ENCODE measurements at places on chromosomes 7 and 10.

GRCh38 chr7:29216128-29216527, 21.6 kb downstream of the CHN2 start:
- no peak for DNase-seq

DNA sequence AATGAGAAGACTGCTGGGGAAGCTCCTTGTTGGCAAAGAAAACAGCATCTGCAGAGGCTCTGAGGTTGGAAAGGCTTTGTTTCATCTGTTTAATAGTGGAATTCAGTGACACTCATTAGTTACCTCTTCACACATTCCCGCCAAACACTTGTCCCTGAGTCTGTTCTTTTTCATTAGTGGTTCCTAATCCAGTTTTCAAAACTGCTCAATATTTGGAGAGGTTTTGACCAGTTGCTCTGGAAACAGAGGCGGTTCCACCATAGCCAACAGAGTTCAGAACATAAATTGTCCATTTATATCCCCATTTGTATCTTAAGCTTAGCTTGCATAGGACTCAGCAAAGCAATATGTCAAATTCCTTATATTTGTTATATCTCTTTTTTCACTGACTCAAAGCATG, 754.6 kb downstream of the AUTS2 start:
- DNase-seq: no peak

- no peak for DNase-seq
Observed at GRCh38 chr7:157477550-157478212, 140.9 kb downstream of the DNAJB6 start.

DNA sequence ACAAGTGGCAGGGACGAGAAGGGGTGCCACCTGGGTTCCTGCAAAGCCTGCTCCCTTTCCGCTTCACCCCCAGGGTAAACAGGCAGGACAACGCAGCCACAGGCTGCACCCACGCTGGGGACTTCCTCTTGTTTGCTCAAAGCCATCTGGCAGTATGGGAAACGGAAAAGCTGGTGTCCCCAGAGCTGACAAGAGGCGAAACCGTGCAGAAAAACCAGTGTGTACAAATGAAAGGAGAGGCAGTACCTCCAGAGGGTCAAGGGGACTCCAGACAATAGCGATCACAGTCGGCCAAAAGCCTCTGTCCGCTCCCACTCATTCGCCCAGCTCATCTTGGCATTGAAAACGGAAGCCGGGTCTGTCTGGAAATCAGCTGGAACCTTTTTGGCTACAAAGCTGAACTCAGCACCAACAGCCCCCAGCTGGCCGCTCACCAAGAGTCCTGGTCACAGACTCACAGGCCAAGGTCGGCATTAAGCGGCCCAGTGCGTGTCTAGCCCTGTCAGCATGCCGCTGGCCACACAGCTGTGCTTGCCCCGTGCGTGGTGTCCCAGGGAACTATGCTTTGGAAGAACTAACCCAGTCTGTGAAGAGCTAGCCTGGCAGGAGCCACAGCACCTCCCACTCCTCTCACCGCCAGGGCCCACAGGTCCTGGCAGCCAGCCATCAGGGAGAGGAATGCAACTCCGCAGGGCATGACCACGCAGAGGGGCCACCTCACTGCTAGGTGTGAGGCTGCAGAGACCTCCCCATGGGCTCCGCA, 10.4 kb downstream of the TNS3 start:
- DNase-seq: no peak

DNA sequence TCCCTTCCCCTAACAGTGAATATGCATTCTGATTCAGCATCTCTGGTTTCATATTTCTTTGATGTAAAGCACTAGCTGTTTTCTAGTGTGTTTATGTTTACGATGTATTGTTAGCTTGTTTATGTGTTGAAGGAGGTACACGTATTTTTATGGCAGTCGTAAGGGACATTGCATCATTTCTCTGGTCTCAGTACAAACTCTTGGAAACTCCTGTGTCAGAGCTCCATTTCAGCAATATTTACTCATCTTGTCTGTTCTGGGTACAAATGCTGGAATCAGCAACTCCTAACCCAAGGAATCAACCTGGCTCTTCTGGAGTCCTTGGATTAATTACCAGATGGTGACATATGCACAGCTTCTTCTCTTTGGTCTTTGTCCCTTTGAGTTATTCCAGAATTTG, 270.0 kb upstream of the PLXDC2 start:
- no peak for DNase-seq
